Fibroblast of skin of back (primary cell): ENCODE measurements at places on chromosomes 2 and 18.

GRCh38 chr2:62920070-62920469 lies 130.6 kb upstream of the OTX1 start:
- peak; percentile 52 for DNase-seq

DNA sequence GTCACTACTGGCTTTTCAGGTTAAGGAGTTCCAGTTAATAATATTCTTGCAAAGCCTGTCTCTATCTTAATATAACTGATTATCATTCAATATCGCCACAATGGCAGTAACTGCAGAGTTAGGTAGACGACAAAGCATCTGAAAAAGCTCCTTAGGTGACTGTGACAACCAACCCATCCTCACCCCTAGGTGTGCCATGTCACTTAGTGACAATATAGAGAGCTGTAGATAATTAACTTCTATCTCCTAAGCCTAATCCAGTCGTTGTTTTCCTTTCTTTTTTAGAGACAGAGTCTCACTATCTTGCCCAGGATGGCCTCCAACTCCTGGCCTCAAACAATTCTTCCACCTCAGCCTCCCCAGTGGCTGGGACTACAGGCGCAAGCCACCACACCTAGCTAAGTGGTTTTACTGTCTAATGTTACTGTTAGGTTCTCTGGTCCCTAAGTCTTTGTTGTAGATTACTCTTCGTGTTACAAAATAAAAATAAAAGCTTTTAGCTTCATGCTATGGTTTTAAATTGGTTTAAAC lies 65.2 kb downstream of the SPIRE1 start:
- no peak for DNase-seq

DNA sequence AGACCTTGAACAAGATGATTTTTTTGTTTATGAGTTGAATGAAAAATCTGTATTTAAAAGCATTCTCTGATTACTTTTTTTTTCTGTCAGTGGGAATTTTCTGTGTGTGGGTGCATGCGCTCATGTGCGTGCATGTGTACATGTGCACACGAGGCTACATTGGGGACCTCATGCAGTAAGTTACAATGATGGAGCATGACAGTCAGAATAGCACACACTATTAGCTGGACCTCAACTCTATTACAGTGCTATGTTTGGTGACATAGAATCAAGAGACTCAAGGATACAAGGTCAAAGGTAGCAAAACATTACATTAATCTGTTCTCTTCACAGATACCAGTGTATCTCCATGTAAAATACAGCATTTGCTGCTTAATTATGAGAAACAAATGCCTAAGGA lies 276.8 kb upstream of the FIGN start:
- no peak for DNase-seq

- peak; percentile 96 for DNase-seq
These were observed 12.8 kb downstream of the EPG5 start for GRCh38 chr18:45954070-45954934.

DNA sequence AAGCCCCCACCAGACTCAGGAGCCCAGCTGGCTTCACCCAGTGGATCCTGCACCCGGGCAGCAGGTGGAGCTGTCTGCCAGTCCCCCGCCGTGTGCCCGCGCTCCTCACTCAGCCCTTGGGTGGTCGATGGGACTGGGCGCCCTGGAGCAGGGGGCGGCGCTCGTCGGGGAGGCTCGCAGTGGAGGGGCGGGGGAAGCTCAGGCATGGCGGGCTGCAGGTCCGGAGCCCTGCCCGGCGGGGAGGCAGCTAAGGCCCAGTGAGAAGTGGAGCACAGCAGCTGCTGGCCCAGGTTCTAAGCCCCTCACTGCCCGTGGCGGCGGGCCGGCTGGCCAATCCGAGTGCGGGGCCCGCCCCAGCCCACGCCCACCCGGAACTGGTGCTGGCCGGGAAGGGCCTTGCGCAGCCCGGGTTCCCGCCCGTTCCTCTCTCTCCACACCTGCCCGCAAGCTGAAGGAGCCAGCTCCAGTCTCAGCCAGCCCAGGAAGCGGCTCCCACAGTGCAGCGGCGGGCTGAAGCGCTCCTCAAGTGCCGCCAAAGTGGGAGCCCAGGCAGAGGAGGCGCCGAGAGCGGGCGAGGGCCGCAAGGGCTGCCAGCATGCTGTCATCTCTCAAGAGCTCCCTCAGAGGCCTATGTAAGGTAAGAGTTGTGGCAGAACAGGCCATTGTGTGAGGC lies 1307.8 kb upstream of the TMEFF2 start:
- DNase-seq, result no peak

DNA sequence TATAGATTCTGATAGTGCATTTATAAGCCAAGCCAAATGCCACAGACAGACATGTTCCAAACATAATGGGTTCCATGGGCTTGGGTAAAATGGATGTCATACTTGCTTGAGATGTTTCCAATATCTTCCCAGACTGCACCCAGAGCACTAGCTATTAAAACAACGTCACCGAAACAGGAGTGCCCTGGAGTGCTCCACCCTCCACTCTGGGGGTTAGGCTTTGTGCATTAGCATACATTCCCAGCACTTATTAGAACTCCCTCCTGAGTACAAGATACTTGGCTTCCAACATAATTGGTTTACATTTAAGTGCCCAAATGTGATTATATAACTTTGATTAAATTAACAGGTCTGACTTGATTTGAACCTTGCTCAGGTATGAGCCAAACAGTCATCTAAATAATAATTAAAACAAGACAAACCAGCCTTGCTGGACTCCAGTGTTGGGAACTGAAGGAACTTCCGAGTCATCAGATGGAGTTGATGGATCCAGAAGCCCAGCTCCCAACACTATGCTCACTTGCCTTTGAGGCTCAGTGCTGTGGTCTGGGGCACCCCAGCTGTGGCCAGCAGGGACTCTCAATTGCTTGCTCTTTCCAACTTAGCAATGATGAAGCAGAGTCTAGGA lies 60.5 kb upstream of the LGALSL start:
- no peak for DNase-seq

- DNase-seq, result no peak
These were observed 4.1 kb downstream of the CDK5R2 start for GRCh38 chr2:218963601-218964000.

DNA sequence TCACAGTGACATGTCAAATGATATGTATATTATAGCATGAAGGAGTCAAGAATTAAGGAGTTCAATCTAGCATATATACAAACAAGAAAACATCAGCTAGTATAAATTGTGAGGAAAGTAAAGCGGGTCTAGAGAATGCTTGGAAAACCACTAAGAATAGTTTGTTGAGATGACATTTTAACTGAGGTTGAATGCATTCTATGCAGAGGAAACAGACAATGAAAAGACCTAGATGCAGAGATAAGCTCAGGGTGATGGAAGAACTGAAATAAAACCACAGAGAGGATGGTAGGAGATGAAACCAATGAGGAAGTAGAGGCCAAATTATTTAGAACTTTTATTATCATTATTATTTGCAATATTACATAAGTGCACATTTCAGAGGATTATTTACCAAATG lies 803.6 kb upstream of the FANCL start:
- no peak for DNase-seq

GRCh38 chr2:128552806-128553551 lies 234.3 kb upstream of the HS6ST1 start:
- DNase-seq, result no peak

DNA sequence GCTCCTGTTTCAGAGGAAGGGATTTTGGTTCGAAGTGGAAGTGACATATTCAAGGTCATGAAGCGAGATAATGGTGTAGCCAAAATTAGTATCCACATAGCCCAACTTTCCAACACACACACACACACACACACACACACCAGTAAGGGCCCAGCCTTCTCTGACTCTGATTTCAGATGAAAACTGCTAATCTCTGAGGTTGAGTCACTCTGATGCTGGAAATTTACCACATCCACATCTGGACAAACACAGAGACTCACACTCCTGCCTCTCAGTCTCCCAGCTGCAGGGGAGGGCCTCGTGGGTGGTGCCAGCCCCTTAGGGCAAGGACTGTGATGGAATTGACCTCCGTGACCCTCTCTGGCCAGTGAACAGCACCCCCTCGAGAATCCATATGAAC lies 29.0 kb upstream of the SLC35F6 start:
- DNase-seq, result peak; percentile 62

DNA sequence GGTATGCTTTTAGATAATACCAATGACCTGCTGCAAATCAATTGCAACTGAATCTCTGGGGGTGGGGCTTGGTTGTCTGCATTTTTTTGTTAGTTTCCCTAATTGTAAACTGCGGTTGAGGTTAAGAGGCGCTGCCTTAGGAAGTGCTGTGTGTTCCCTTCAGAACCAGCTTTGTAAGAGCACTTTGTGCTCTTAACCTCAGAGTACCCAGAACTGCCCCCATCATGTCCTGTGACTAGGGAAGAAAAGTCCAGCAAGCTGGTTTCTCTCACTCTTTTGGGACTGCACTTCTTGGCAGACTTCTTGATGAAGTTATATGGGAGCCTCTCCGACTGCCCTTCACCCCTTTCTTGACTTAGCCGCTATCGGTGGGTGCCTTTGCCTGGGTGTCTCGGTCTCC lies 245.5 kb upstream of the CXCR4 start:
- no peak for DNase-seq

GRCh38 chr2:201128933-201129505 lies 13.1 kb downstream of the CFLAR start:
- peak; percentile 89 for DNase-seq

GRCh38 chr2:177338177-177338721 lies 54.3 kb upstream of the AGPS start:
- DNase-seq, result peak; percentile 71

DNA sequence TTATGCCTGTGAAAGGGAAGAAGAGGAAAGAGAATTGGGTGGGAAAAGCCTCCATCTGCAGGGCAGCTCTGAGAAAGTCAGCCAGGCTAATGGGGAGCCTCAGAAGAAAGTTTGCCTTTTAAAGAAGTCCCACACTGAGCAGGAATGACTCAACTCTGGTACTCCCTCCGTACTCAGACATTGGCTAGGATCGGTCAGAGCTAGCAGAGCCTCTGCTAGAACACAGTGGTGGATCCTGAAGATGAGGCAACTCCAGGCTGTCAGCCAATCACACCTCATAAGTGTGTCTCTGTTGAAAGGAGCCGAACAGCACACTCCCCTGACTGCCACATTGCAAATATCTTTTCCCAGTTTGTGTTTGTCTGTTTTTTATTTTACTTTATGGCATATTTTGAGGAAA lies 96.9 kb downstream of the HNRNPLL start:
- peak; percentile 78 for DNase-seq

GRCh38 chr18:11324956-11325882 lies 175.8 kb upstream of the PIEZO2 start:
- DNase-seq, result peak; percentile 97

DNA sequence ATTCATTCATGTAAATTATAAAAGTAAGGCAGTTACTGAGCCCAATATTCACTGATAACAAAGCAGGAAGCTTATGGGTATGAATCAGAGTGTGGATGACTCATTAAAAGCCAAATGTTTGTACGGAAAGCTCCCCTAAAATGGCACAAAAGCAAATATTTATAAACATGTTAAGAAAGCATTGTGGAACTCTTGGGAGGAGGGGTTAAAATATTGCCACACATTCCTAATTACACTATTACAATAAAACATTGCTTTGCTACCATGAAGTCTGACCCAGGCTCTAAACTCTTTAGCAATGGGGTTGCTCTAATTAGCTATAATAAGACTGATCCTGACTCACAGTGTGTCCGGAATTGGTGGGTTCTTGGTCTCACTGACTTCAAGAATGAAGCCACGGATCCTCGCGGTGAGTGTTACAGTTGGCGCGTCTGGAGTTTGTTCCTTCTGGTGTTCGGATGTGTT lies 110.9 kb downstream of the NAB1 start:
- DNase-seq, result peak; percentile 75

DNA sequence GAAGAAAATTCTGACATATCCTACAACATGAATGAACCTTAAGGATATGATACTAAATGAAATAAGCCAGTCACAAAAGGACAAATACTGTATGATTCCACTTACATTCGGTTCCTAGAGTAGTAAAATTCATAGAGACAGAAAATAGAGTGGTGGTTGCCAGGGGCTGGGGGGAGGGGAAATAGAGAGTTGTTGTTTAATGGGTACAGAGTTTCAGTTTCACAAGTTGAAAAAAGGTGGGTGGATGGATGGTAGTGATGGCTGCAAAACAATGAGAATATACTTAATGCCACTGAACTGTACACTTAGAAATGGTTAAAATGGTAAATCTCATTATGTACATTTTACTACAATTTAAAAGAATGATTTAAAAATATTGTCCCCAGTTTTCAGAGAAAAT lies 53.3 kb upstream of the NFU1 start:
- DNase-seq, result no peak

- no peak for DNase-seq
These were observed 18.0 kb upstream of the SOS1 start for GRCh38 chr2:39138837-39139211.

- no peak for DNase-seq
These were observed 23.2 kb downstream of the CENPO start for GRCh38 chr2:24816404-24816803.

- peak; percentile 62 for DNase-seq
These were observed 125.2 kb downstream of the SH3BP4 start for GRCh38 chr2:235077046-235077445.

GRCh38 chr2:513981-514706 lies 163.1 kb downstream of the TMEM18 start:
- DNase-seq, result no peak

- no peak for DNase-seq
These were observed 219.6 kb downstream of the CD226 start for GRCh38 chr18:69727912-69728572.

GRCh38 chr2:84807063-84807485 lies 73.8 kb downstream of the TRABD2A start:
- peak; percentile 98 for DNase-seq

GRCh38 chr2:38494394-38494793 lies 108.3 kb downstream of the HNRNPLL start:
- DNase-seq, result no peak

GRCh38 chr18:13558124-13558523 lies 168.2 kb downstream of the FAM210A start:
- DNase-seq, result peak; percentile 46

DNA sequence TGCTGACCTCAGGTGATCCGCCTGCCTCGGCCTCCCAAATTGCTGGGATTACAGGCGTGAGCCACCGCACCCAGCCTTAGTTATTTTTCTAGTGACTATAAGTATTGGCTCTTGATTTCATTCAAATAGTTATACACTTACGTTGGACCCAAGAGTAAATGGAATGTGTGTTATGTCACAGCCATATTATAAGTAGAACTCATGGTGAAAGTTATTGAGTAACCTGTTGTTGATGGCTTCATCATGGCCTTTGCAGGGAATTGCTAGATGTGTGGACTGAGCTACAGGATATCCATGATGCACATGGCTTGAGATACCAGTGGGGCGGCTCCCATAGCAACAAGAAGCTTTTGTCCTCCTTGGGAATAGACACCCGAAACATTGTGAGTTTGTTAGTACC lies 44.7 kb downstream of the AFTPH start:
- DNase-seq, result peak; percentile 18

DNA sequence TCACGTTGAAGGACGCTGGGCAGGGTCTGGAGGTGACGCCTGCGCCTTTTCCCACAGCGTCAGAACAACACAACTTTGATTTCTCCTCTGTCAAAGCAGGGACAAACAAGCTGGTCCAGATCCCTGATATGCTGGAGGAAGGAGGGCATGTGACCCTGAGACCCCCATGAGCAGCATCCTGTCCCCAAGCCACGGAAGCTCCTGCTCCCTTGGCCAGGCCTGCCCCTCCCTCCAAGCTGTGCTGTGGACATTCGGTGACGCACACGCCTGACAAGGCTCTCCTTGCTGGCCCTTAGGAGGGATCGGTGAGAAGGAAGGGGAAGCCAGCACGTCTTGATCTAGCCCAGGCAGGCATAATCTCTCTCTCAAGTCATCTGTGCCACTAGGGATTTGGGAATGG lies 11.3 kb downstream of the MLPH start:
- DNase-seq, result peak; percentile 42

- DNase-seq, result no peak
These were observed 67.0 kb downstream of the PMS1 start for GRCh38 chr2:189851174-189851826.

GRCh38 chr2:28896906-28897305 lies 2.4 kb downstream of the WDR43 start:
- peak; percentile 71 for DNase-seq
